ENCODE measurements at places on chromosomes 16 and 17. TPM values are rescaled to one million over a fixed set of nuclear protein-coding genes. Genes with fewer than 3 reads are reported as not detected.

FAM20A gene
- total RNA-seq: not detected

SLC16A13 gene
- 2.3 TPM for total RNA-seq

KRT14 gene
- not detected for total RNA-seq

C17orf78 gene
- total RNA-seq: not detected

MT1H gene
- not detected for total RNA-seq

MMP15 gene
- 0.25 TPM for total RNA-seq

FN3K gene
- 4.9 TPM for total RNA-seq

ADAD2 gene
- total RNA-seq: not detected

TMEM238L gene
- total RNA-seq: not detected

EPN3 gene
- total RNA-seq: not detected

TGFB1I1 gene
- 0.42 TPM for total RNA-seq

ACAP1 gene
- 575 TPM for total RNA-seq

SLC35G3 gene
- not detected for total RNA-seq

CCDC40 gene
- total RNA-seq: 0.77 TPM

ADAM11 gene
- total RNA-seq: 0.16 TPM

EIF4A3 gene
- total RNA-seq: 79.7 TPM

CCL16 gene
- not detected for total RNA-seq

RNF222 gene
- 1.2 TPM for total RNA-seq

LPCAT2 gene
- 0.36 TPM for total RNA-seq

CNTNAP4 gene
- not detected for total RNA-seq

TEKT1 gene
- total RNA-seq: not detected

CA7 gene
- total RNA-seq: not detected

OR1A1 gene
- not detected for total RNA-seq

DGKE gene
- total RNA-seq: 20.0 TPM

CTRL gene
- total RNA-seq: 18.3 TPM

SNF8 gene
- total RNA-seq: 57.4 TPM

CCL3 gene
- 0.78 TPM for total RNA-seq

ITGAL gene
- total RNA-seq: 187 TPM

ZNF207 gene
- 262 TPM for total RNA-seq

RHBDL3 gene
- not detected for total RNA-seq

HSD17B2 gene
- not detected for total RNA-seq

PLLP gene
- 2.5 TPM for total RNA-seq

NPIPA3 gene
- 1.6 TPM for total RNA-seq

TRPV3 gene
- 0.56 TPM for total RNA-seq

HOXB8 gene
- total RNA-seq: not detected

DOC2A gene
- 0.14 TPM for total RNA-seq

CAPN15 gene
- total RNA-seq: 35.5 TPM

METTL23 gene
- 35.4 TPM for total RNA-seq

FOXC2 gene
- total RNA-seq: 0.19 TPM

CRHR1 gene
- not detected for total RNA-seq

RECQL5 gene
- total RNA-seq: 17.7 TPM

PMP22 gene
- not detected for total RNA-seq

GOT2 gene
- total RNA-seq: 18.7 TPM

SCGB1C2 gene
- total RNA-seq: not detected

KRTAP4-1 gene
- total RNA-seq: not detected

STX1B gene
- total RNA-seq: 2.9 TPM

MIS12 gene
- 19.2 TPM for total RNA-seq

ZG16 gene
- not detected for total RNA-seq

KCNG4 gene
- total RNA-seq: not detected
